Suppressor macrophage treated with lipopolysaccharide for 4 hours (primary cell): ENCODE measurements at places on chromosomes 5 and 9.
A peak's percentile ranks its signal among the peaks of the same experiment; 100 is the strongest.

- DNase-seq: peak; percentile 48
Observed at GRCh38 chr5:176389135-176390123, 878 bp downstream of the HIGD2A start.

- no peak for DNase-seq
Observed at GRCh38 chr5:173237143-173237874, 2.3 kb upstream of the NKX2-5 start.

DNA sequence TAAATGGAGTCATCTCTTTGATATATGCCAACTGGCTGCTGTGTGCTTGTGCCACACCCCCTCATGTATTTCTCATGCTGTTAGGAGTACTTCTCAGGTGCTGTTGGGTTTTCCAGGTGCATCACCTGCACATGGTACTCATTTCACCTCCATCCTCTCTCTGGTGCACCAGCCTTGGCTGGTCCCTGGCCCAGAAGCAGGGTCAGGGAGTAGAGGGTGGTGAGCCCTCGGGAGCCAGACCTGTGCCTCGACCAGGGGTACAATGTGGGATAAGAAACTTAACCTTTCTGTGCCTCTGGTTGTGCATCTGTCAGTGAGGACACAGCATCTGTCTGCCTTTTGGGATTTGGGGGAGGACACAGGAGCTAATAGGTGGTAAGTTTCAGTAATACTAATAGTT, 38.5 kb downstream of the SECISBP2 start:
- no peak for DNase-seq

DNA sequence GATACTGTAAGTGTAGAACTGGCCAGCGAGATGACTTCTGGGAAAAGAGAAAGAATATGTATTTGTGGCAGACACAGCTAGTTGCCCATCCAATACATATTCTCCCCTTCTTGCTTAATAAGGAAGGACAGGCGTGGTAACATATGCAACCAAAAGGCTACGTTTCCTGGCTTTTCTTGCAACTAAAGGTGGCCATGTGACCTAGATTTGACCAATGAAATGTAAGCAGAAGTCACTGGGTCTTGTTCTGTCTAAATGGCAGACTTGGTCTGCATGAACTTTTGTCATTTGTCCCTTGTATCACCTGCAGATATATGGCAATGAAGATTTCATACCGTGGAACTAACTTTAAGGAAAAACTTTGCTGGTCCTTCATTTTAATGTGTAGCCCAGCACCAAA, 183.8 kb downstream of the CDH12 start:
- no peak for DNase-seq

DNA sequence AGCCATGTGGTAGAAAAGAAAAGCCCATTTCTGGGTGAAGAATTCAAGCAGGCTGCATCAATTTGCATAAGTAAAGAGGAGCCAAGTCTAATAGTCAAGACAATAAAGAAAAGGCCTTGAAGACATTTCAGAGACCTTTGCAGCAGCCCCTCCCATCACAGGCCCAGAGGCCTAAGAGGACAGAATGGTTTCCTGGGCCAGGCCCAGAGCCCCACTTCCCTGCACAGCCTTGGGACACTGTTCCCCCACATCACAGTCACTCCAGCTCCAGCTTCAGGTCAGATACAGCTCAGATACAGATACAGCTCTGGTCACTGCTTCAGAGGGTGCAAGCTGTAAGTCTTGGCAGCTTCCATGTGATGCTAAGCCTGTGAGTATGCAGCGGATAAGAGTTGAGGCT, 29.1 kb downstream of the PLGRKT start:
- no peak for DNase-seq

GRCh38 chr5:32964261-32964660, 253.1 kb downstream of the NPR3 start:
- DNase-seq: no peak

- DNase-seq: no peak
Observed at GRCh38 chr5:174558190-174558589, 166.2 kb upstream of the MSX2 start.

DNA sequence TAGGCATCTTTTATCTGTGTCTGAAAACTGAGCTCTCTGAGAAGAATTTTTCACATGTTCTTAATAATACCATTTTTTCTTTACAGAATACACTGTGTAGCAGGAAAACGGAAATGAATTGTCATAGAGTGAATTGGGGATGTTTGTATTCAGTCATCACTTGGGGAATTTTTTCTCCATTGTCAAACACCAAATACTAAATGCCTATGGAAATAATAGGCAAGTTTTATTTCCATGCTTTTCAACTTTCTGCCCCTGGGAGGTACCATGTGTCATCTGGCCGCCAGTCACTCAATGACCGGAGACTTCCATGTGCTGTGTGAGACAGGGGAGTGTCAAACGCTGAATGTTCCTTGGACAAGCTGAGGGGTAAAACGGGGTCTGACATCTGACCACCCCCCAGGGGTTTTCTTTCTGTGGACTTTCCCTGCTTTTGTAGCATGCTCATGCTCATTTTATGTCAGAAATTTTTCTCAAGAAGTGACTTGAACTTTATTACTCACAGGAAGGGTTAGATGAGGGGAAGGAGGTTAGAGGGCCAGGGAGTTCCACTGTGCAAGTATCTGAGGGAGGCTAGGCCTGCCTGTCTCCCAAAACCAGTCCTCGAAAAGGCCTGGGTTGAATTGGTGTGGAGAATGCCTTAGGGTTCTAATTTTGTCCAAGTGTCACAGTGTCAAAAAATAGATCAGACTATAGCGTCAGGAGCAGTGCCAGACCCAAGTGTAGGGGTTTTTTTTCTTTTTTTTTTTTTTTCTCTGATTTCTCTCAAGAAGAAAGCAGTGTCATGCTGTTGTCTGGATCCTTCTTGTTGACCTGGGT, 438.6 kb downstream of the AGTPBP1 start:
- no peak for DNase-seq

GRCh38 chr9:29773676-29774075, 2200.4 kb upstream of the C9orf72 start:
- peak; percentile 21 for DNase-seq

DNA sequence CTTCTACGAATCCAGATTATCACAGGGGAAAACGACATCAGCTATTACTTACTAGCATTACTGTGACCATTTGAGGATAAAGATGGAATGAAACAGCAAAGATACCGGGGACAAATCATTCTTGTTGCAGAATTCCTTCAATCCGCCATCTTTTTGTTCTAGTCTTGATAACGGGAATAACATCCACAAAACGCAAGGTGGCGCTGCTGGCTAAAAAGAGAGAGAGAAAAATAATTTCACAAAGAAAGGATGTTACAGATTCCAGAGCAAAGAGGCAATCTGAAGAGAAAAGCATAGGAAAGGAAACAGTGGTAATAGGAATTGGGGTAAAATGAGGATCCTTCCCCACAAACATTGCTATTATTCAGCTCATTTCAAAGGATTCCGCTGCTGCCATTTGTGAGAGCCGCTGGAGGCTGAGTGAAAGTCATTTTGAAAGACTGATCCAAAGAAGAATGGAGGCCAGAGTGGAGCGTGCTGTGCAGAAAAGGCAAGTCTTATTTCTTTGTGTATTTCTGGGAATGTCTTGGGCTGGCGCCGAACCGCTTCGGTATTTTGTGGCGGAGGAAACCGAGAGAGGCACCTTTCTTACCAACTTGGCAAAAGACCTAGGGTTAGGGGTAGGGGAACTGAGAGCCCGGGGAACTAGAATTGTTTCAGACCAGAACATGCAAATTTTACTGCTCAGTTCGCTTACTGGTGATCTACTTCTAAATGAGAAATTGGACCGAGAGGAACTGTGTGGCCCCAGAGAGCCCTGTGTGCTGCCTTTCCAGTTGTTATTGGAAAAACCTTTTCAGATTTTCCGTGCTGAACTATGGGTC, at the start of gene PCDHB7:
Gene PCDHB7 (plus strand): TSS at position 264 of the 824 bp plus-strand sequence. CDS start 192 bp downstream, at position 456.
- DNase-seq: no peak

- DNase-seq: no peak
Observed at GRCh38 chr5:111737716-111738115, 19.3 kb downstream of the NREP start.

DNA sequence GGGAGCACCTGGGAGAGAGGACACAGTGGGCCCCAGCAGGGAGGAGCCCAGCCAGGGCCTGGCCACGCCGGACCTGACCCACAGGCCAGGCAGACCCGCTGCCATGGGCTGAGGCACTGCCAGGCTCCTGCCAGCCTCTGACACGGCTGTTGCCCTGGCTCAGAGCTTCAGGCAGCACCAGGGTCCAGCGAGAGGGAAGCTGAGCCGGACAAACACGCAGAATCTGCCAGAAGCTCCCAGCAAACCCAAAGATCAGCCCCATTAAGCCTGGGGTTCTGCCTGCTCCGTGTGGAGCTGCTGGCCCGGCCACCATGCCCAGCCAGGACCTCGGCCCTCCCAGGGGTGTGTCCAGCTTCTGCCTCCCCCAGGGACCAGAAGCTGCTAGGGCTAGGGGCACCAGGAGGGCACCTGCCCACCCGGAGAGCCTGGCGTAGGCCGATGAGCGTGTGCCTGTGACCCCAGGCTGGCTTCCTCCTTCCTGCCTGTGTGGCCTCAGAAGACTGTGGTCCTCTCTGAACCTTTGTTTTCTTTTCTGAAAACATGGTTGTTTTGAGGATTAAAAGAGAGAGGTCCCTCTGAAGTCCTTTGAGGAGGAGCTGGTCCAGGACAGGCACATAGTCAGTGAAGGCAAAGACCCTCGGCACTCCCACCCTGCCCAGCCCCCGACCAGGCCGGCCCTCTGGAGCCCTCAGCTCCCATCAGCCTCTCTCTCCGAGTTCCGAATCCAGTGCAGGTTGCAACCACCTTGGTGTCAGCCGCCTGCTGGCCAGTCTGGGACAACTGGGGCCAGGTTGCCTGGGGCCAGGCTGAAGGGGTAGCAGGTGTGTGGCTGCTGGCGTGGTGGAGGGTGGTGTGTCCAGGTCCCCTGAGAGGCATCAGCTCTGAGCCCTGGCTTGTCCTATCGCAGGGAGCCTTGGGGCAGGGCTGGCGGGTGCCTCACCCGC, 39.6 kb downstream of the KCNT1 start:
- DNase-seq: no peak

GRCh38 chr5:146751781-146752401, 126.7 kb downstream of the PPP2R2B start:
- no peak for DNase-seq

DNA sequence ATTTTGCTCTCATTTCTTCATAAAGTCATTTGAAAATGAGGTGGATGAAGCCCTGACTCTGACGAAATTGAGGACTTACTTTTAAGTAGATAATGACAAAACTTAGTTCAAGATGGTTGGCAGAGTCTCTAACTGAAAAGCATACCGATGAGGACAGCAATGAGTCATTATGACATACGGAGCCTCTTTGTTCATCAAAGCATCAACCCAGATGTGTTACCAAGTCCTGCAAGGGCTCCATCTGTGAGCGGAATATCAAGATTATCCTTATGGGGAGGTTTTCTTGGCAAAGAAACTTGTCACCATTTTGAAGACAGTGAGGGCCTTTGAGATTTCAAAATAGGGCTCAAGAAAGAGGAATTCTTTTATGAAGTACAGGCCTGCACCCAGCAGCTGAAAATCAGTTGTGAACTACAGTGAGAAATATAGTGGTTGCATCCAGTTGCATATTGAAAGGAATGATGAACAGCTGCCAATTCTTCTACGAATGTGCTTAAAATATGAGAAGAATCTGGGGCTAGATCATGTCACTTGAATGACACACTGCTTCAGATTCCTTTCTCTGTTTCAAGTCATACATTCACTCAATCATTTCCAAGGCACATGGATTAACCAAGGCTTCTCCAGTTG, 86.6 kb upstream of the SLC24A2 start:
- no peak for DNase-seq

- DNase-seq: peak; percentile 98
Observed at GRCh38 chr9:92764381-92764987, at the start of gene BICD2. Gene BICD2 (minus strand): TSS chr9:92764833. CDS start chr9:92764744, 89 bp downstream.

DNA sequence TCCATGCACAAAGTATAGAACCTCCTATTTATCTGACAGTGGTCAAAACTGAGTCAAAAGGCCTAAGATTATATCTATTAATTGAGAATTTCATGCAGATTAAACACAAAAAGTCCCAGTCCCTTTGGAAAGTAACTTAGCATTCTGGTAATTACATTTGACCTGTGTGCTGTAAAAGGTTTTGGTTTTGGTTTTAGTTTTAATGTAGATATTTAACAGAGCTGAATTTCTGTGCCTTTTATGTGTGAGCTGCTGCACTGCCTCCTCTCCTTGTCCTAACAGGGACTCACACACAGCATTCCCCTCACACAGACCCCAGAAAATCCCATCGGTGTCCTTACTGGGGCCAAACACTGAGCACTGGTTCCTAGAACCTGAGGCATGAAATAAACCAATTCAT, 31.0 kb upstream of the FSD1L start:
- DNase-seq: peak; percentile 17

GRCh38 chr9:37264539-37264938, 144.2 kb downstream of the ZCCHC7 start:
- no peak for DNase-seq

- DNase-seq: peak; percentile 27
Observed at GRCh38 chr5:180201051-180201987, 7.7 kb downstream of the RASGEF1C start.

DNA sequence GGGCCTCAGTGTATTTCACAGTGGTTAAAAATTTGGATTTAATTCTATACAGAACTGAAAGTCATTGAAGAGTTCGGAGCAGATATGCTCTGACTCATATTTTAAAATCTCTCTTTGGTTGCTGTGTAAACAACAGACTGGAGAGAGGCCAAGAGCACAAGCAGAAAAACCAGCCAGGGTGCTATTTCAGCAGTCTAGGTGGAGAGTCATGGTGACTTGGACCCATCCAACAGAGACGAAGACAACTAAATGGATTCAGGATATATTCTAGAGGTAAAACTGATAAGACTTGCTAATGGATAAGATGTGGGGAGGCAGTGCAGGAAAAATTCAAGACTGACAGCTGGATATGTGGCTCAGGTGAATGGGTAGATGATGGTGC, 168.9 kb downstream of the MAPKAP1 start:
- no peak for DNase-seq

DNA sequence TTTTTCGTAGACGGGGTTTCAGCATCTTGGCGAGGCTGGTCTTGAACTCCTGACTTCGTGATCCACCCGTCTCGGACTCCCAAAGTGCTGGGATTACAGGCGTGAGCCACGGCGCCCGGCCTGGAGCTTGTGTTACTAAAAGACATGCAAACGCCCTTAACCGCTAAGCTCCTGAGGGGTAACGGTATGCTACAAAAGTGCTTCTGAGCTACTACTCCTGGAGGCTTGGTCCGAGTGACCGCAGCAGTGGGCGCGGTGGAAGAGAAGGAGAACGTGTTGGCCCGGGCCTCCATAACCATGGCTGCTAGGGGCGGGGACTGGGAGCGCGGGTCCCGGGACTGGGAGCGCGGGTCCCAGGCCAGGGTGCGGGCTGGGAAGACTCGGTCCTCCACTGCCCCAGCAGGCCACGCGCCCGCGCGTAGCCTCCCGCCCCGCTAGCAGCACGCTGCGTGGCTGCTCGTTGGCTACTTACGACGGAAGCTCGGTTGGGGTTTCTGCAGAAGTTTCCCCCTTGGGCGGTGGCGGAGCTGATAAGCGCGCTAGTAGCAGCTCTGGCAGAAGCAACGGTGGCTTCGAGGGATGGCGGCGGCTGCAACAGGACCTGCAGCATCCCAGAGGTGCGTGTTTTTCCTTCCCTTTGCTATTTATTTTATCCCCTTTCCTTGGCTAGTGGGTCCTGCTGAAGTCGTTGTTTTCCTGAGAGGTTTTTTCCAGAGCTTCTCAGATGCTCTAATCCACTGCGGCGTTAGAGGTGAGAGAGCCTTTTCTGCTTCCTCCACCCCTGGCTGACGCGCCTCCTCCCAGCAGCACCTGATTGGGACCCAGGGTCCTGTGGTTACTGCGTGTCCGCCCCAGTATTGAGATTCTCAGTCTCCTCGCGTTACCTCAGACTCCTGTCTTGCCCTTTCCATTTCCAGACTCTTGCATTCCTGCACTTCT, 69.2 kb upstream of the CCDC180 start:
- peak; percentile 68 for DNase-seq

GRCh38 chr5:154276973-154277331, 86.4 kb downstream of the GALNT10 start:
- no peak for DNase-seq
